ENCODE measurements at places on chromosomes 7 and 10.

DNA sequence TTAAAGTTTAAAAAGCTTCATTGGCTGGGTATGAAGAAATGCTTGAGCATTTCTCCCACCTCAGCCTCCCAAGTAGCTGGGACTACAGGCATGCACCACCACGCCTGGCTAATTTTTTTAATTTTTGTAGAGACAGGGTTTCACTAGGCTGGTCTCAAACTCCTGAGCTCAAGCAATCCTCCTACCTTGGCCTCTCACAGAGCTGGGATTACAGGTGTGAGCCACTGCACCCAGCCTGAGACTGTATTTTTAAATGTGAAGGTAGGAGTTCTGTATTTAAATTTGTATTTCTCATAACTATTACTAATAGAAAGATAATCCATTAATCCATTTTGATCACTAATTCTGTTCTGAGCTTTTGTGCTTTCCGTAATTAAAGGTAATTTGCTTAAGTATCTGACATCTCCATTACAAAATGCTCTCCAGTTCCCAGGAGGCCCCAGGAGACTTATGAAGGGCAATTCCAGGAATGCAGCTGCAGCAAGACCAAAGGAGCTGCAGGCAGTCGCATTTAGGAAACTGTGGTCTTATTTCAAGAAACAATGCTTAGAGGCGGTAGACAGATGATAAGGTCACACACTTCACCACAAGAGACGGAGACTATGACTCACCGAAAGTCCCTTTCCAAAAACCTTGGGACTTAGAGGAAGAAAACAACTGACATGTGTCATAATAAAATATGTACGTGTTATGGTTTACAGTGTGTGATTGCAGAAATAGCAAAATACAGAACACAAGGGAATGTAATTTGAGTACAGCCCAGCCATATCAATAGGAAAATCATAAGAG, 23.3 kb downstream of the YAE1 start:
- DNase-seq = peak; percentile 14

- DNase-seq = no peak
Observed at GRCh38 chr7:45692031-45692430, 117.9 kb downstream of the ADCY1 start.

GRCh38 chr7:51126324-51126723, 190.3 kb downstream of the COBL start:
- DNase-seq = no peak

GRCh38 chr10:121244818-121245217, 353.4 kb downstream of the FGFR2 start:
- no peak for DNase-seq

DNA sequence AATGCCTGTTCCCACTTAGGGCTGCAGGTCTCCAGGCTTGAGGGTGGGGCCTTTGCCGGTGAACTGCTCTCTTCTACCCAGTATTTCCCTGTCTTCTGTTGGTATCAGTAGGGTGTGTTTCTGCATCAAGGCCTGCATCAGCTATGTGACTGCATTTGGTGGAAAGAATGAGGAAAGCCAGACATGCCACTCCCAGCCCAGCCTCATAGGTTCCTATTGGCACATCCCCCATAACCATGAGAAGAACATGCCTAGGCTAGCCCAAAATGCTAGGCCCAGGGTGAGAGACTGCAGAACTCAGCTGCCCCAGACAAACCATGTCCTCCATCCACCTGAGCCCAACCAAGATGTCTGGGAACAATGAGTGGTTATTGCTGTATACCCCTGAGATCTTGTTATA, 380.3 kb upstream of the ADARB2 start:
- no peak for DNase-seq

GRCh38 chr7:54596747-54597146, 54.6 kb downstream of the VSTM2A start:
- DNase-seq = no peak

GRCh38 chr7:47254081-47254977, 327.6 kb downstream of the TNS3 start:
- DNase-seq = no peak

GRCh38 chr7:18016547-18017444, 10.8 kb downstream of the PRPS1L1 start:
- DNase-seq = no peak

GRCh38 chr10:113126229-113127201, 176.5 kb downstream of the TCF7L2 start:
- no peak for DNase-seq

DNA sequence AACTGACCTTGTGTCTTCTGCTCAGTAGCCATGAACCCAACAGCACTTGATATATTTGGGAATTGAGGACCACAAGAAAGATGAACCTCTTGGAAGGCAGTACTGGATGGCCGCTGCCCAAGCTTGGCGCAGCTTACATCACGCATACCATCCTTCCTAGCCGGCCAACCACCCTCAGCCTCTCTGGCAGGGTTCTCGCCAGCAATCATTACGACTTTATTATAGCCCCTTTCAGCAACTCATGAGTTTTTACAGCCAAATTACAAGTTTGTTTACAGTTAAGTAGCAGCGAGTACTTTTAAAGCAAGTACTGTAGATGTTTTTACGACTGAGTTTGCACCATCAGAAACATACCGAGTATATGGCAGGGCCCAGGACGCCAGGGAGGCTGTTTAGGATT, 769.1 kb downstream of the SUGCT start:
- DNase-seq = no peak

DNA sequence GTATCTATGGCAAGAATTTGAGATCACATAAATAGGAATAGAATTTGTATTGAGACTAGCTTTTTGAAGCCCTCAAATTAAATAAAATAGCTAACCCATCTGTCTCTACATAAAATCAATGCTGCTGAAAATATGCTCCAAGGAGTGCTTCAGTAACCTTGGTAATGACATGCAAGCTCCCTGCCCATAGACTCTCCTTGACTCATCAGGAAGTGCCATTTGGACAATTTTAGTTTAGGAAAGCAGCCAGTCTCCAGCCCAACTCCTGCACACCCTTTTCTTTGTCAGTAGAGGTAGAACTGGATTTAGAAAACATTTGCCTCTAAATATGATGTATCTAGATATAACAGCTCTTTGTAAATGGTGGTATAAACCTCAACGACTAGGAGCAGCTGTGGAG, 69.9 kb upstream of the PTPRZ1 start:
- DNase-seq = no peak

- DNase-seq = no peak
Observed at GRCh38 chr10:24307696-24308485, 99.0 kb downstream of the KIAA1217 start.

- no peak for DNase-seq
Observed at GRCh38 chr10:70084189-70084588, 31.5 kb downstream of the MACROH2A2 start.

DNA sequence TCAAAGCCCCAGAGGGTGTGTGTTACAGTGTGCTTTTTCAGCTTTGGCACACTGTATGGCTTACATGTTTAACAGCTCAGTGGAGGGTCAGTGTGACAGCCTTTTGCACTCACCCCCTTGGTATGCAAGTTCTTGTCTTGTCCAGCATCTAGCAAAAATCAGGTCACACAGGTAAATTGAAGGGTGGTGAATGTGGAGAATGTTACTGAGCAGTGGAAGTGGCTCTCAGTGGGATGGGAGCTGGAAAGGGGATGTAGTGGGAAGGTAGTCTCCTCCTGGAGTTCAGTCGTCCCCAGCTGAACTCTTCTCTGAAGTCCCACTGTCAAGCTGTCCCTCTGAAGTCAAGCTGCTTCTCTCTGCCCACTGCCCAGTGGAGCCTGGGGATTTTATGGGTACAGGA, 21.0 kb upstream of the C10orf90 start:
- DNase-seq = no peak
